ENCODE measurements at places on chromosomes 5 and 9. TPM values are rescaled to one million over a fixed set of nuclear protein-coding genes. Genes with fewer than 3 reads are reported as not detected.

Gene HACD4
- total RNA-seq, result 1.7 TPM

Gene SLU7
- total RNA-seq, result 55.2 TPM

Gene NSG2
- 0.71 TPM for total RNA-seq

Gene CEL
- 0.94 TPM for total RNA-seq

DNA sequence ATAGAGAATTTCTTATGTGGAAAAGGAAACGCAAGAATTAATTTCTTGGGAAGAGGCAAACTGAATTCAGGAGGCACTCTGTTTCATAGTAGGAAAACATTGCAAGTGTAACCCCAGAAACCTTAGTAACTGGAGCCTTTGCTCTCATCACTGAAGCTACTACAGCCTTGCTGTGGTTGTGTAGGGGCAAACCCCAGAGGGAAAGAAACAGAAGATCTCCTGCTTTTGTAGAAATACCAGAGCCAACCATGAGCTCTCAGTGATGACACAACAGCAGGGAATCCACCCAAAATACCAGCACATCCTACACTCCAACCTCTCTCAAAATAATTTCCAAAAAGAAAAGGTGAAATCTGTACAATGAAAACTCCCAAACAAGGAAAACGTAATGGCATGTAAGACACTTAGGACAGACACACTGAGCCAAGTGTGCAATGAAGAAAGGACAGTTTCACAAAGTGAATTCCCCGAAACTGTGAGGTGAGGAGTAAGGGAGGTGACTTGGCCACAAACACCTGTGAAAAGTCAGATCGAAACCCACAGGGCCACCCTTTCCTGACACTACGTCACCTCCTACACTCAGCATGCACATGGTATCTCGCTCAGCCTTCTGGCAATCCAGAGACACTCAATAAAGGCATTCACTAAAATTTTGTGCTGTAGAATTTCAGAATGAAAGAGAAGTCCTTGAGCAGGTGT lies 8.5 kb upstream of the ACSL6 start:
- DNase-seq, result no peak

DNA sequence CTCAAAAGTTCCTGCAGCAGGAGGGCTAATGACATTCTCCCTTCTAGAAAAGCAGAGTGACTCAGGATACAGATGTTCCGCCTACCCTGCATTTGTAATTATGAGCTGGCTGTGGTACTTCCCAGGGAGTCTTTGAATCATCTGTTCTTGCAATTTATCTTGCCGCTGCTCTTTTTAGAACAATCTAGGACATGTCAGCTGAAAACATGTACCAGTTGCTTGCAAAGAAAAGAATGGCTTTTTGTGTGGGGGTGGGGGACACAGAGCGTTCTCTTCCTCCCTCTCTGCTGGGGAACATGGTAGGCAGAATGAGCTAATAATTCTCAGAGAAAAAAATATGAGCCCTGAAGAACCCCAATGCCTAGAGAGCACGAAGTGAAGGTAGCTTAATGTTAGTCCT lies 51.7 kb upstream of the TUT7 start:
- DNase-seq, result no peak

- no peak for DNase-seq
Measured at GRCh38 chr5:127358740-127359139, 68.1 kb downstream of the MEGF10 start.

DNA sequence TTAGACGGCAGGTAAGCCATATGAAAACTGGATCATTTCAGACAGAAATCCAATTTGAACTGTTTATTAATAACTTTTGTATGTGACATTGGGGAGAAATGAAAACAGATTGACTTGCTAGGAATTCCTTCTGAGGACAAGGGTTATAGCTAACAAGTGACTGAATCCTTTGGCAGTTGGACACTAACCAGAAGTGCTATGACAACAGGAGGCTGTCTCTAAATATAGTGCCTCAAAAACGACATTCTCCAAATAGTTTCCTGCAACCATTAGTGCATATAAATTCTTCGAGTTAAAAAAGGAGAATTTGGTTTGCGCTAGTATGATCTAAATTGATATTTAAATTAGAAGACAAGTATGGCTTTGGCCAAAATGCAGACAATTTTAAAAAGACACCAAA lies 338.6 kb downstream of the PTPRD start:
- no peak for DNase-seq

- DNase-seq, result no peak
Measured at GRCh38 chr9:16387382-16387781, 483.1 kb downstream of the BNC2 start.

- DNase-seq, result no peak
Measured at GRCh38 chr9:25225938-25226760, 452.1 kb downstream of the TUSC1 start.

- no peak for DNase-seq
Measured at GRCh38 chr5:151570512-151571269, 20.4 kb downstream of the FAT2 start.
